T1000 (cell line): ENCODE measurements at places on chromosomes 16 and 17.

- no peak for DNase-seq
Observed at GRCh38 chr17:60156746-60157145, 7.0 kb downstream of the CA4 start.

- no peak for DNase-seq
Observed at GRCh38 chr16:89277641-89278341, 60.3 kb downstream of the ZNF778 start.

GRCh38 chr16:7303052-7303610 is 29.5 kb upstream of the RBFOX1 start:
- no peak for DNase-seq

GRCh38 chr17:28916302-28916934 is 13.5 kb upstream of the DHRS13 start:
- no peak for DNase-seq

DNA sequence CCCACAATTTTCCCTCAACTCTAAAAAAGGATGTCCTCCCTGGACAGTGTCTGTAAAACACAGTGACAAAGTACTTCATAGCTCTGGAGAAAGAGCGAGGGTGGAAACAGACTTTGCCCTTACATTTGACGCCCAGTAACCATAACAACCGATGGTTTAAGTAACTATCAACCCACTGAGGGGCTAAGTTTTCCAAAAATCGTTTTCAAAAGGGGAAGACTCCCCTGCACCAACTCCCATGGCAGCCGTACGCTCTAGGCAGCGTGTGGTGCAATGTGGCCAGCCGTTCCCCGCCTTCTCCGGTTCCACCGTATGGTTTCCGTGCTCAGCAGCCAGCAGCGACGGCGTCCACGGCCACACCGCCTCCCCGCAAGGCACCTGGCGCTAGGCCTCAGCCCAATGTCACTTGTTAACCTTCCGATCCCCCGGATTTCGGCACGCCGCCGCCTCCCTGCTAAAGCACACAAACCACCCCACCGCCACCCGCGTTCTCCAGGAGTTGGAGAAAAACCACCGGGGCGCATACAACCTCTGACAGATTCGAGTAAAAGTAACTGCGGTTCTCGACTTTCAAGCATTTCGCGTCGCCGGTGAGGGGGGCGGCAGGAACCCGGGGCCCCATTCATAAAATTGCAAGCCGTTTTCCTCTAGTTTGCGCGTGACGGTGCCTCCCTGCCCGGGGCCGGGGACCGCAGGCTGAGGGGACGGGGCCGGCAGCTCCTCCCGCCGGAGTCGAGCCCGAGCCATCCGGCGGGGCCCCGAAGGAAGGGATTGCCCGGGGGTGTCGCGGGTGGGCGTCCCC is 661 bp downstream of the TEX2 start:
- DNase-seq = no peak

GRCh38 chr17:62703261-62703775 is 75.8 kb downstream of the MRC2 start:
- peak; percentile 90 for DNase-seq

DNA sequence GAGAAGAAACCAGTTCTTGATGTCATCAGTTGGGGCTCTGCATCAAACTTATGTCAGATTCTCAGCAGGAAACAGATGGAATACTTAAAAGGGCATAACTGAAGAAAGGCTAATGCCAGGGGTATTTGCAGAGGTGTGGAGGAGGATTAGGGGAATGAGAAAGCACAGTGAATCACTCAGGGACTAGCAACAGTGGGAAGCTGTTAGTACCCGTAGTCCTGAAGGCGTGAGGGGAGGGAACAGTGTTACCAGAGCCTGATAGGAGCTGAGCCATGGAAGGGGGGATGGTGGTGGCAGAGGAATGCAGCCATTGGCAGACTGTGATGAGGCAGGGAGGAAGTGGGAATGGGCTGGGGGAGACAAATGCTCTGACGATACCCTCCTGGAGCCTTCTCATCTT is 162.3 kb downstream of the UTP18 start:
- no peak for DNase-seq

- no peak for DNase-seq
Observed at GRCh38 chr17:79340333-79341221, 266.0 kb downstream of the ENGASE start.

DNA sequence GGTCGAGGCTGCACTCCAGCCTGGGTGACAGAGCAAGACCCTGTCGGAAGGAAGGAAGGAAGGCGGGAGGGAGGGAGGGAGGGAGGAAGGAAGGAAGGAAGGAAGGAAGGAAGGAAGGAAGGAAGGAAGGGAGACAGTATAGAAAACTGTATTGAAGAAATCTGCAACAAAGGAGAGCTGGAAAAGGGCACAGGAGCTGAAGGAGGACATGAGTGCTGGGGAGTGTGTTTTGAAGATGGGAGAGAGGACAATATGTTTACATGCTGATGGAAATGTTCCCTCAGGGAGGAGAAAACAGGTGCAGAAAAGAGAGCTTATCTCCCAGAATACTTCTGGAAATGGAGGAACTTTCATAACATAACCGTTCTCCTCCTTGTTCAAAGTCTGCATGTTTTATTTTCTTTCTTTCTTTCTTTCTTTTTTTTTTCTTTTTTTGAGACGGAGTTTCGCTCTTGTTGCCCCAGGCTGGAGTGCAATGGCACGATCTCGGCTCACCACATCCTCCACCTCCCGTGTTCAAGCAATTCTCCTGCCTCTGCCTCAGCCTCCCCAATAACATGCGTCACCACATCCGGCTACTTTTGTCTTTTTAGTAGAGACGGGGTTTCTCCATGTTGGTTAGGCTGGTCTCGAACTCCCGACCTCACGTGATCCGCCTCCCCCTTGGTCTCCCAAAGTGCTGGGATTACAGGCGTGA is 2.7 kb upstream of the HAP1 start:
- no peak for DNase-seq

GRCh38 chr16:720447-720989 is 428 bp upstream of the ANTKMT start:
- DNase-seq = peak; percentile 30

DNA sequence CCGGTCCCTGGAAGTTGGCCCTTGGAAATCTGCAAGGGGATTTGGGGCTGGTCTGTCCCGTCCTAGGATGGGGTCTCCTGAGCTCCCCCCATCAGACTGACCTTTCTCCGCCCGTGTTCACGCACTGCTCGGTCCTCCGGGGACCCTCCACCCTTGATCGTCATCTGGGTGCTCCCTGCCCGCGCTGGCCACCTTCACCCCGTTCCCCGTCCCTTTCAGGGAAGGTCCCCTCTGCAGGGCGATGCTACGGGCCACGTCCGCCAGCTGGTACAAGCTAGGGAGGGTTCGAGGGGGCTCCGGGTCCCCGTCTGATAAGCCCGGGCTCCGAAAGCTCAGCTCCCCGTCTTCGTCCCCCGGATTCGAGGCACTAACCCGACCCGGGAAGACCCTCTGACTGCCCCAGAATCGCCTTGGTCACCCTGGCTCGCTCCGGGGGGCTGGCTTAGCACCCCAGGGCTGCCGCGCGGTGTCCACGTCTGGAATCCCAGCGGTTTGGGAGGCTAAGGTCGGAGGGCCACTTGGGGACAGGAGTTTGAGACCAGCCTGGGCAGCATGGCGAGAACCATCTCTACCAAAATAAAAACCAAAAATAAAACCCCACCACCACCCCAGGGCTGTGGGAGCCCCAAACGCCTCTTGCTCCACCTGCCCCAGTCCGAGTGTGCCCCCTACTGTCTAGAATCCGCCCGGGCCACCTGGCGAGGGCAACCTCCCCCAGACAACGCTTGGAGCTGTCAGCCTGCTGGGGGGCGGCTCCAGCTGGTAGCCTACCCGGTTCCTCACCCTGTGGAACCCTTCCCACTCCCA is 1.1 kb upstream of the SLC43A2 start:
- peak; percentile 35 for DNase-seq

GRCh38 chr17:75020331-75021110 is 8.1 kb downstream of the MRPL58 start:
- DNase-seq = no peak

- DNase-seq = no peak
Observed at GRCh38 chr16:78142788-78143187, 43.3 kb downstream of the WWOX start.

- no peak for DNase-seq
Observed at GRCh38 chr16:64589836-64590235, 532.0 kb downstream of the CDH11 start.

DNA sequence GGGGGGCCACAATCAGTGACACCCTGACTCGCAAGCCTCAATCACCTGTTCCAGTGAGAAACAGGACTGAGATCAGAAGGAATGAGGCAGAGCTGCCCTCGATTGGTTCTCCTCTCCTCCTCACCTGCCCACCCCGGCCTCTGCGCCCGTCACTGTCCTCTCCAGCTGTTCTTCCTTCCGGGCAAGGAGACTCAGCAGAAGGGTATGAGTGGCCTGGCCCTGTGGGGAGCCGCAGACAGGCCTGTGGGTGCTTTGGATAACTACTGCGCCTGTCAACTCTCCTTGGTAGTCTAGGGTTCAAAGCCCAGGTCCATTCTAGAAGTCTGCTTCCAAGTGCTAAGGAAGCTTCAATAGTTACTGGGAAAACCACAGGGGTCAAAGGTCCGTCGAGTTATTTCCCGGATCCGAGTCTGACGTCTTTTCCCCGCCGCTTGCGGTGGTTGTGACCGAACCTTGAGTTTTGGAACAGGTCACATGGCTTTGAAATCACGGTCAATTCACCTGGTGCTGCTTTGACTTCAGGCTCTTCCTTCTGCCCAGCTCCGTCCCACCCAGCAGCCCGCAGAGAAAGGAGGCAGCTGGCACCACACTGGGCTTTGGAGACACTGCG is 8.3 kb downstream of the CARD14 start:
- DNase-seq = no peak

DNA sequence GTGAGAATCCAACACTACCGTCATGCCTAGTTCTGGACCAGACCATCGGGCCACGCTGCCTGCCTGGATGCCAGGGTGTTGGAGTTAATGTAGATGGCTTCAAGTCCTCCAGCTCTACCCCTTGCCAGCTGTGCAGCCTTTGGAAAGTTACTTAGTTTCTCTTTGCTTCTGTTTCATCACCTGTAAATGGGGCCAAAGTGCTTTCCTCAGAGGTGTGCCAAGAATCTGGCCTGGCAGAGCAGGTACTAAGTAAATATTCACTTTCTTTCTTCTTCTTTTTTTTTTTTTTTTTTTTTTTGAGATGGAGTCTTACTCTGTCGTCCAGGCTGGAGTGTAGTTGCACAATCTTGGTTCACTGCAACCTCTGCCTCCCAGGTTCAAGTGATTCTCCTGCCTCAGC is 159.5 kb upstream of the RPL38 start:
- DNase-seq = no peak

DNA sequence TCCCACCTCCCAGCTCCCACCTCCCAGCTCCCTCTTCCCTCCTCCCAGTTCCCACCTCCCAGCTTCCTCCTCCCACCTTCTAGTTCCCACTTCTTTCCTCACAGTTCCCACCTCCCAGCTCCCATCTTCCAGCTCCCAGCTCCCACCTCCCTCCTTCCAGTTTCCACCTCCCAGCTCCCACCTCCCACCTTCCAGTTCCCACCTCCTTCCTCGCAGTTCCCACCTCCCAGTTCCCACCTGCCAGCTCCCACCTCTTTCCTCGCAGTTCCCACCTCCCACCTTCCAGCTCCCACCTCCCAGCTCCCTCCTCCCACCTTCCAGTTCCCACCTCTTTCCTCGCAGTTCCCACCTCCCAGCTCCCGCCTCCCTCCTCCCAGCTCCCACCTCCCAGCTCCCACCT is 10.4 kb upstream of the MC1R start:
- no peak for DNase-seq

GRCh38 chr17:20096430-20096829 is 87.3 kb downstream of the SPECC1 start:
- no peak for DNase-seq

DNA sequence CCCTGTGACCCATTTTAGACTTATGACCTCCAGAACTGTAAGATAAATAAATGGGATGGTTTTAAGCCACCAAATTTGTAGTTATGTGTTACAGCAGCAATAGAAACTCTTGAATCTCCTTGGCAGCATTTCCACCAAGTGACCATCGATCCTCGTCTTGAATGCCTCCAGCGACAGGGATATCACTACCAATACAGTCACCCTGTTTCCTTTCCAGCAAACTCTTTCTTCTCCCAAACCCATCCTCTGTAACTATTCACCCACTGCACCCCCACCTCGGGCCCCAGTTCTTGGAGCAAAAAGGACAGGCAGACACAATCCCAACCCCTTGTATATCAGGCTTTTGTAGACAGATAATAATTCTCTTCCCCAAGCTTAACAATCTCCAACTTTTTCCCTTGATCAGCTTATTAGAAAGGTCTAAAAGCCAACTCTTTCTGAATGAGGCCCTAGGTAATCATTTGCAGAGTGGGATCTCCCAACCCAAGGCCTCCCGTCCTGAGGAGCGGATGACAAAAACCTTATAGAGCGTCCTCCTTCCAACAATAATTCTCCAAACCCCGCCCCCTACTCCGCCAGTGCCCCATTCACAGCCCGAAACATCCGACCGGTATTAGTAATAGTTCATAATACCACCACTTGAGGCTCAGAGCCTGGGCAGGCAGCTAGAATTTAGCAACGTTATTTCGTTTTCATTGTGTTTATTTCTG is 14.7 kb upstream of the PLLP start:
- peak; percentile 66 for DNase-seq

GRCh38 chr17:73272906-73273218 is 11.2 kb upstream of the CPSF4L start:
- no peak for DNase-seq

- no peak for DNase-seq
Observed at GRCh38 chr17:66469088-66469442, 166.7 kb downstream of the PRKCA start.

GRCh38 chr17:73098919-73099318 is 6.4 kb upstream of the SLC39A11 start:
- DNase-seq = no peak

DNA sequence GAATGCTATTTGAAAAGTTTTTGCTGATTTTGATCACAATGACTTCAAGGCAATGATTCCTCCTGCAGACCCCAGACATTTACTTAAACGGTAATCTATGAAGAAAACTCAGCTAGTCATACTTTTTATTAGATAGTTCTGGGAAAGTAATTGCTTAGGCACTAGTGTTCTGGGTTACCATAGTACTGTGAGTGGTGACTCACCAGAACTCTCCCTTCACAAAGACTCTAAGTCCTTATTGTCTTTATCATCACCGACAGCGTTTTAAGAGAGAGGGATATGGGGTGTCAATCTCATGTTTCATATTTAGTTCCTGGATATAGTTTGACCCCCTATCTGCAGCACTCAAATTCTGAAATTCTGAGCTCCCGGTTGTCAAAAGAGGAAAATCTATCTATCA is 43.0 kb upstream of the CDH8 start:
- DNase-seq = no peak

DNA sequence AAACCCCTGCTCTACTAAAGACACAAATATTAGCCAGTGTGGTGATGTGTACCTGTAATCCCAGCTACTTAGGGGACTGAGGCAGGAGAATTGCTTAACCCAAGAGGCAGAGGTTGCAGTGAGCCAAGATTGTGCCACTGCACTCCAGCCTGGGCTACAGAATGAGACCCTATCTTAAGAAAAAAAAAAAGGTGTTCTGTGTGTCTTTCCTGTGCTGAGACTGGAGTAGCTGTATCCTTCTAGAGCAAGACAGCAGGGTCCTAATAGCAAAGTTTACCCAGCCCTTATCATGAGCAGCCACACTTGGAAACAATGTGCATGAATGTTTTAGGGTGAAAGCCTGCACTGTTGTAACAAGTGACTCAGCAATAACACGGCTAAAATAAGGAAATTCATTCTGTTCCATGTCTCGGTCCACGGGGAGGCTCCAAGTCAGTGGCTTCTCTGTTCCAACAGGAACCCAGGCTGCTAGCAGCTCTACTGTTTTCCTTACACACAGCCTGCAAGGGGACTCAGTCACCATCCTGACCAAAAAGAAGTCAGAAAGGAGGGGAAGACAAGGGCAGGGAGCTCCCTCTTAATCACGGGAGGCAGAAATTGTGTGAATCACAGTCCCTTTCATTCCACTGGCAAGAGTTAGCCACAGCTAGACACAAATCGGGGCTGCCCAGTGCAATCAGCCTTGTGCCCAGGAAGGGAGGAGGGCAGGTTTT is 7.1 kb upstream of the SLC5A11 start:
- DNase-seq = no peak
